ENCODE measurements at places on chromosomes 4 and X.

- H3K4me1 ChIP-seq: no peaks in the 10 kb centered on the region
- no peak for DNase-seq
Observed at GRCh38 chr4:108943976-108944591, 181.2 kb upstream of the ETNPPL start.

DNA sequence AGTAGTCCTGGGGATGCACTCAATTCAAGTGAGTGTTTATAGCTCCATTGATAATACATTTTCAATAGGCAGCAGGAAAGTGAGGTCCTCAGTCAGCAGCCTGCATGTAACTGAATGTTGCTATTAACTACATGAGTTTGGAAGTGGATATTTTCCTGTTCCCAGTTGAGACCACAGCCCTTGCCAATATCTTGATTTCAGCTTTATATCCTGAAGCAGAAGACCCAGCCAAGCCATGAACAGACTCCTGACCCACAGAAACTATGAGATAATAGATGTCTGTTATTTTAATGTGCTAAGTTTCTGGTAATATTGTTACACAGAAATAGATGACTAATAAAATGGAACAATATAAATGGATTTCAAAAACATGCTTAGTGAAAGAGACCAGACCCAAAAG is 63.7 kb downstream of the VSIG4 start:
- H3K27me3 ChIP-seq: no peaks in the 10 kb centered on the region
- H3K4me3 ChIP-seq: no peak overlapping the region
- no peak overlapping the region for H3K27ac ChIP-seq
- no peaks in the 10 kb centered on the region for H3K36me3 ChIP-seq
- DNase-seq: no peak

DNA sequence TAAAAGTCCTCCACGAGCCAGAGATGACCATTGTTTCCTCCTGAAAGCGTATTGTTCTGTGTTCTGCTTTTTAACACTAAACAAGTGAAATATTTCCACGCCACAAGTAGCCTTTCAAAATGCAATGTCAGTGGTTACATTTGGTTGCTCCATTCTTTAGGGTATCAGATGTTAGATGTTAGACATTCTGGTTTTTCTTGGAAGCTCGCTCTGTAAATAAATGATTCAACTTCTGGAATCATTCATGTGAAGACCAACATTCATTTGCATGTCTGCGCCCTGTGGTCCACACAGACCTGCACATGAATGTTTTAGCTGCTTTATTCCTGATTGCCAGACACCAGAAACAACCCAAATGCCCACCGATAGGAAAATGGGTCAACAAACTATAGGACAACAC is 38.0 kb upstream of the HELT start:
- no peak overlapping the region for H3K27ac ChIP-seq
- H3K36me3 ChIP-seq: no peaks in the 10 kb centered on the region
- H3K4me1 ChIP-seq: peaks cover 4% of the 10 kb centered on the region
- H3K27me3 ChIP-seq: no peaks in the 10 kb centered on the region
- no peak for DNase-seq

DNA sequence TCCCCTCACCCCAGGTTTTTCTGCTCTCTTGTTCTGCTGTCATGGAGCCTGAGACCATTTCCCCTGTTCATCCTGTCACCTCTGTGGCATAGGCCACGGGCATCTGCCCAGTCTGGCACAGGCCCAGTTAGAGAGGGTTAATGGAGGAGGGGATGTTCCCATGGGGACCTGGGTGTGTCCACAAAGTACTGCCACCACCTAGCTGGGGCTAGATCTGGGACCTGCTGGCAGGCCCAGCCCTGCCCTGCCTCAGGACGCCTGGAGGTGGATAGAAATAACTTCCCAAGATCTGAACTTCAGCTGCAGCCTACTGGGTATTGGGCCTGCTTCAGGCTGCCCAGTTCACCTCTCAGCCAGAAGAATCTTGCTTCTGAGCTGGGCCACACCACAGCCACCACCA is 13.5 kb downstream of the EFNB1 start:
- no peaks in the 10 kb centered on the region for H3K27me3 ChIP-seq
- peak overlapping the region; percentile 30 for H3K27ac ChIP-seq
- H3K4me1 ChIP-seq: peaks cover 24% of the 10 kb centered on the region
- H3K36me3 ChIP-seq: no peaks in the 10 kb centered on the region
- DNase-seq: no peak

GRCh38 chr4:74830928-74831327 is 36.6 kb upstream of the BTC start:
- no peak overlapping the region for H3K27ac ChIP-seq
- H3K4me3 ChIP-seq: no peak overlapping the region
- H3K4me1 ChIP-seq: no peaks in the 10 kb centered on the region
- no peaks in the 10 kb centered on the region for H3K27me3 ChIP-seq
- DNase-seq: no peak
- H3K36me3 ChIP-seq: no peaks in the 10 kb centered on the region

GRCh38 chr4:127629371-127629770 is 3.4 kb upstream of the INTU start:
- DNase-seq: no peak
- peaks cover 1% of the 10 kb centered on the region for H3K27me3 ChIP-seq
- no peaks in the 10 kb centered on the region for H3K36me3 ChIP-seq

All from right lobe of liver (tissue), 6 donors.